Hematopoietic multipotent progenitor cell treated with erythropoietin and hydrocortisone succinate and interleukin-3 and kit ligand, for 8 days (in vitro differentiated cells): ENCODE measurements at places on chromosomes 11 and 22.

GRCh38 chr22:48630848-48631247, 1196.8 kb downstream of the BRD1 start:
- no peak for DNase-seq

GRCh38 chr22:50443801-50444625, 30.8 kb downstream of the SBF1 start:
- DNase-seq: no peak

DNA sequence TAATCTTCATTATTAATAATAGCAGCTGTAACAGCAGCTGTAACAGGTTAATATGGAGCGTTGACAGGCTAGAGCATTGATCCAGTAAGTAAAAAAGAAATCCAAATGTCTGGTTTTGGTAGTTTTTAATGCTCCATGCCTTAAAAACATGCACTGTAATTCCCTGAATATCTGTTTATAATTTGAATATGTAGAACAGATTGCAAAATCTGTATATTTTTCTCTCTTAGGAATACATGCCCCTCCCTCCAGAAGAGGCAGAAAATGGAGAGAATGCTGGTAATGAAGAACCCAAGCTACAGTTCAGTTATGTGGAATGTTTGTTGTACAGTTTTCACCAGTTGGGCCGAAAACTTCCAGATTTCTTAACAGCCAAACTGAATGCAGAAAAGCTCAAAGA, 16.7 kb downstream of the API5 start:
- DNase-seq: no peak

- DNase-seq: no peak
Observed at GRCh38 chr22:28917747-28918549, 34.6 kb downstream of the ZNRF3 start.

GRCh38 chr11:118227865-118228785, 3.3 kb upstream of the JAML start:
- DNase-seq: no peak

- DNase-seq: no peak
Observed at GRCh38 chr11:119845756-119846155, 116.8 kb upstream of the NECTIN1 start.

- no peak for DNase-seq
Observed at GRCh38 chr22:19086896-19087295, 35.3 kb downstream of the DGCR2 start.

DNA sequence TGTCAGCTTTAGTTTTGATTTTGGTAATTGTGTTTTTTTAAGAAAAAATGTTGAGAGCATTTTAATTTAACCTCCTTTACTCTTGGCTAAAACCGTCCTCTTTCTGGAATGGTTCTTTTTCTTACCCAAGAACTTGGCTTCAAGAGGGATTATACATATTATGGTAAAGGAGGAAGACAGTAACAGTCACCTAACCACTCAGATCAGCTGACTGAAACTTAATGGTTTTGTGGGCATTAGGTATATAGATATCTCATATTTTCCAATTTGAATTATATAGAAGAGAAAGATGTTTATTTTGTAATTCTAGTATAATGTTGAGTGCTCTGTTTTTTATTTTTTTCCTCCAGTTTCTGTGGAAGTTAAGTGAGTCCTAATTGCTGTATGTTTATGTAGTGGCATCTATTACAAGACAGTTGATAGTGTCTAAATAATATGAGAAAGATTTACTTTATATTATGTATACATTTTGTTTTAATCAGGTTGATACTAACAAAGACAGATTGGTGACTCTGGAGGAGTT, 36.6 kb upstream of the NCR3LG1 start:
- no peak for DNase-seq

DNA sequence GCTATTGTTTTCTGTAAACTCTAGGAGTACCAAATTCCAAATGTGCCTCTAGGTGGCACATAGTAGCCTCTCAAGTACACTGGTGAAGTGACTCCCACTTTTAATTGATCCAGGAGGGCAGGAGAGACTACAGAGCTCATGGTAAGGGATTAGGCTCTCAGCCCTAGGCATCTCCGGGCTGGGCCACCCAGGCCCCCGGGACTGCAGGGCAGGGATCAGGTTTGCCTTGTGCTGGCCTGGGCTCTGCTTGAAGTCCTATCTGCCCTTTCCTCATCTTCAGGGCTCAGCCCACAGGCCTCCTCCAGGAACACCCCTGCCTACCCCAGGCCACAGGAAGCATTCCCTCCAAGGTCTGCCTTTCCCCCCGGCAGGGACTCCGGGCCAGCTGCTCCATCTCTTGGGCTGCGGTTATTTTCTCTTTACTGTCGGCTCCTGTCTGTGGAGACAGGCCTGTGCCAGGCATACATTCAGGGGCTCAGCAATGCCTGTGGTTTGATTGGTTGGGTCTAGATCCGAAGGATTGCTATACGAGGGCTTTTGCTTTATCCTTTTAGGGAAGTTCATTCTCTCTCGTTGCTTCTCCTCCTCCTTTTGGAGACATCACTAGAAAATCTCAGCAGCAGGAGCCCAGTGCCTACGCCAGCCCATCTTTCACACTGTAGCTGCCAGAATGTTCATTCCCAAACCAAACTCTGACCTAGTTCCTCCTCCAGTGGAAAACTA, 32.8 kb downstream of the PARVA start:
- DNase-seq: no peak

- DNase-seq: peak; percentile 53
Observed at GRCh38 chr11:131637469-131638175, 267.2 kb downstream of the NTM start.

DNA sequence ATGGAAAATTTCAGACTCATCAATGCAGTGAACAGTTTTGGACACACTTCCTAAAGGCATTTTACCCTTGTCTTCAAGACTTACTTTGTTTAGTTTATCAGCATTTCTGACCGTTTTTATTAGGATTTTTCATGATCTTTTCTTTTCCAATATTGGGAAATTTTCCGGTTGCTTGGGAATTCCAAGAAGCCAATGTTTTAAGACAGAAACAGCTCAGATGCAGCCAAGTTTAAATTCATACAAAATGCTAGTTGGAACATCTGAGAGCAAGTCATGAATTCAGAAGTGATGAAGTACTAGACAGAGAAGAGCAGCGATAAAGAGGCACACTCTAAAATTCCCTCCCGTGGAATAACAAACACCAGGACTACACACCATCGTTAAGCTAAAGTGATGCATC, 68.6 kb downstream of the RAB38 start:
- DNase-seq: no peak

DNA sequence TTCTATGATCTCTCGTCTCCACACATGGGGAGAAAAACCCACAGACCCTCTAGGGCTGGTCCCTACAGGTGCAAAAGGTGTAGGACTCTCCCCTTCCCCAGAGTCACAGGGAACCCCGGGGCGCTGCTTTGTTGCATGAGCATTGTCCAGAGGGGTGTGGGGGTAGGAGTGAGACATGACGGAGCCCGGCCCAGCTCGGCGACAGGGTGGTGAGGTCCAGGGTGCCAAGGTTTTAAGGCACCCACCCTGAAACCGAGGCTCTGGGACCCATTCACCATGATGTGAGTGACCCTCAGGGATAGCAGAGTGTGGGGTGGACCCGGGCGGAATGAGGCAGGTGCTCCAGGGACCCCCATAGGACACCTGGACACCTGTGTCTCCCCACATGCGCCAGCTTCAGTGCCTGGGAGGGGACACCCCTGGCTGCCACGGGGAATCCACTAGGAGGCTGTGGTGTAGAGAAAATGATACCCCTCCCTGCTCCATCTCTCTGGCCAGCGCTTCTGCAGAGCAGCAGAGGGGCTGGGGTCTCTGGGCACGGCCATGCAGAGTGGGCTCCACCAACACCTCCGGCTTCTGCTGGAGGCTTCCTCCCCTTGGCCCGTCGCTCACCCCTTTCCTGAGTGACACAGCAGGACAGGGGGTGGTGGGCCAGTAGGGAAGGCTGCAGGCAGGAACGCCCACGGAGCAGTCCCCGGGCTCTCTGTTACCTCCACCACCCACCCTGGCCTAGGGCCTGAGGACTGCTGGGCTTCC, 15.2 kb downstream of the KRTAP5-5 start:
- DNase-seq: no peak

- DNase-seq: no peak
Observed at GRCh38 chr11:11071486-11071885, 213.6 kb upstream of the ZBED5 start.

DNA sequence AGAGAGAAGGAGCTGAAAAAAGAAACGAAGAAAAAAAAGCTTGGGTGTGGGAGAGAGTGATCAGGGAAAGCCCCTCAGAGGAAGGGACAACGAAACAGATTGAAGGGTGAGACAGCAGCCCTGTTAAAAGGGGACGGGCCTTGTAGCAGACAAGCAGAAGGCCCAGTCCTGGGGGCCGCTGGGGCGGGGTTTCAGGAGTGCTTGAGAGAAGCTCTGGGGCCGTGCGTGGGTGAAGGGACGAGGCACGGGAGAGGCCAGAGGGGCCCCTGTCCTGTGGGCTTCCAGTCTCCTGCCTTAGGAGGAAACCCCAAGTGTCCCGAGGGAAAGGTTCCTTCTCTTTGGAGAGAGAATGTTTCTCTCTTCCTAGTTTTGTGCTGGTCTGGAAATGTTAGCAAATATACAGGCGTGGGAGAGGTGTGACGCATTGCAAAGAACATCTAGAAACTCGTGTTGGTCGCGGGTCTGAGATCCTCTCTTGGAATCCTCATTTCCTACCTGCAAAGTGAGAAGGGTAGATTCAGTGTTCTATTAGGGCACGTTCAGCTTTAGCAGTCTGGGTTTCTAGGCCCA, 28.6 kb downstream of the ADAMTS15 start:
- no peak for DNase-seq

GRCh38 chr11:33881651-33882503, 10.0 kb downstream of the LMO2 start:
- peak; percentile 96 for DNase-seq

GRCh38 chr22:49362211-49362839, 465.3 kb downstream of the BRD1 start:
- no peak for DNase-seq

DNA sequence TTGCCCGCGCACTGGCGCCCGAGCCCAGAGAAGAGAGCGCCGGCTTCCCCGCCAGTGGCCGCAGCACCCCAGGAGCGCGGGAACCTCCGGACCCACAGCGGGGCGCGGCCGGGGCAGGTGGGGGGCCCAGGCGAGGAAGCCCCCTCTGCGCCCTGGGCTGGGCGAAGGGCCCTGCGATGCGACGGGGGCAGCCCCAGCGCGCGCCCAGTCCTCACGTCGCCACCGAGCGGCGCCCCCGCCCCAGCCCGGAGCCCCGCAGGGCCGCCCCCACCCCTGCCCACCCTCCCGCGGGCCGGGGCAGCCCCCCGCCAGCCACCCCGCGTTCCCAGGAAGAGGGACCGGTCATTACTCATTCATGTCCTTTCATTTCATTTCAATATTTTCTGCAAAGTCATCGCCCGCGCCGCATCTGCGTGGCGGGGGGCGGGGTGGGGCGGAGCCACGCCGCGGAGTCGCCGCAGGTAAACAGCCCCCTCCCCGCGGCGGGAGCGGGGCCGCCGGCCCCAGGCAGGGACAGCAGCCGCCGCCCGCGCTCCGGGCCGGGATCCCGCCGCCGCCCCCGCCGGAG, 673 bp upstream of the PANX2 start:
- DNase-seq: no peak

GRCh38 chr11:74581954-74582547, 10.3 kb upstream of the POLD3 start:
- no peak for DNase-seq

DNA sequence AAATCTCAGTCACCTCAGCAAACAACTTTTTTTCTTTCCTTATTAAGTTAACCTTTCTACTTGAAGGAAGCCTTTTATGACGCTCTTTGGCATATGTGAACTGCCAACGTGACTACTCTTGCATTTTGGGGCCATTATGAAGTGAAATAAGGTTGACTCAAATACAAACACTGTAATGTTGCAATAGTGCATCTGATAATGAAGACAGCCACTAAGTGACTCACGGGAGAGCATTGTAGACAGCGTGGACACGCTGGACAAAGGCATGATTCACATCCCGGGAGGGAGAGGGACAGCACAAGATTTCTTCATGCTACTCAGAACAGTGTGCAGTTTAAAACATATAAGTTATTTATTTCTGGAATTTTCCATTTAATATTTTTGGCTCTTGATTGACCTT, 560.8 kb downstream of the ETS1 start:
- no peak for DNase-seq

DNA sequence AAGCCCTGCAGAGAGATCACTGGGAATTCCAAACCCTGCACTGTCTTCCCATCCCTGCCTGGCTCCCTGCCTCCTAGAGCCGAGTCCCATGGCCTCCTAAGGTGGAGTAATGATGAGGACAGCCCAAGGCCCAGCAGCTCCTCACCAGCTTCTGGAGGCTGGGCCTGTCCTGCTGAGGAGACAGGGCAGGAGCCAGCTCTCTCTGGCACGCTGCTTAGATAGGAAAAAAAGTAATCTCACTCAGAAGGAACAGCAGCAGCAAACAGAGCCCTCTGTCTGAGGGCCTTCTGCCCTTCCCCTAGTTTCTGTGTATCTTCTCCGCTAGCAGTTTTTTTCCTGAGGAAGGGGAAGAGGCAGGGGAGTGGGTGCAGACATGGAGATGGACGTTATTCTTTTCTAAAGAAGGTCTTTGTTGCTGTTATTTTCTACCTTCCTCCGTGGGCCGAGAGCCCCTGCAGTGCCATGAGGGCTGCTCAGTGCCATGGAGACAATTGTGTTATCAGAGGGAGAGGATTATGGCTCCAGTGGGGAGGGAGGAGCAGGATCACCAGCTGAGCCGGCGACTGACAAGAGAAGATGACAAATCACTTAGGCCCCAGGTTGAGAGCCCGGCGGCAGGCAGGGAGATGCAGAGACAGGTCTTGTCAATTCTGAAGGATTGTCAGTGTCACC, 315.3 kb downstream of the BUD13 start:
- DNase-seq: no peak
